ENCODE measurements at places on chromosomes 6 and 20.

DNA sequence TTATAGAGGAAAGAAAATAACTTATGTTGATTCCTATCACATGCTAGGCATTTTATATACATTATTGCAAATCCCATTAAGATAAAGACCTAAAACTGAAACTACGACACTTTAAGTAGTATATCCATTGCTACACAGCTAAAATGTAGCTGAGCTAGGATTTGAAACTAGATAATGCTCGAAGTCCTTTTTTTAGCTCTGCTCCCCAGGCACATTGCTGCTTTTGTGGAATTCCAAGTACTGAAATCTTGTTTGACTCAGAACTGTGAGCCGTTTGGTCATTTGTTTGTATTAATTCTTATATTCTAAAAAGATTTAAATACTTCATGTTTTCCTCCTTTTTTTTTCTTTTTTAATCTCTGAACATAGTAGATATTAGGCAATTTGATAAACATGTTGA is 644.8 kb downstream of the HACE1 start:
- no peak overlapping the region for H3K4me3 ChIP-seq
- no peaks in the 10 kb centered on the region for H3K27me3 ChIP-seq
- no peak overlapping the region for H3K27ac ChIP-seq
- no peaks in the 10 kb centered on the region for H3K36me3 ChIP-seq

GRCh38 chr6:108497883-108498282 is 62.8 kb upstream of the FOXO3 start:
- H3K27ac ChIP-seq, result no peak overlapping the region
- no peak overlapping the region for H3K4me3 ChIP-seq
- H3K36me3 ChIP-seq, result no peaks in the 10 kb centered on the region
- ATAC-seq, result no peak
- H3K4me1 ChIP-seq, result no peaks in the 10 kb centered on the region
- H3K27me3 ChIP-seq, result no peaks in the 10 kb centered on the region

DNA sequence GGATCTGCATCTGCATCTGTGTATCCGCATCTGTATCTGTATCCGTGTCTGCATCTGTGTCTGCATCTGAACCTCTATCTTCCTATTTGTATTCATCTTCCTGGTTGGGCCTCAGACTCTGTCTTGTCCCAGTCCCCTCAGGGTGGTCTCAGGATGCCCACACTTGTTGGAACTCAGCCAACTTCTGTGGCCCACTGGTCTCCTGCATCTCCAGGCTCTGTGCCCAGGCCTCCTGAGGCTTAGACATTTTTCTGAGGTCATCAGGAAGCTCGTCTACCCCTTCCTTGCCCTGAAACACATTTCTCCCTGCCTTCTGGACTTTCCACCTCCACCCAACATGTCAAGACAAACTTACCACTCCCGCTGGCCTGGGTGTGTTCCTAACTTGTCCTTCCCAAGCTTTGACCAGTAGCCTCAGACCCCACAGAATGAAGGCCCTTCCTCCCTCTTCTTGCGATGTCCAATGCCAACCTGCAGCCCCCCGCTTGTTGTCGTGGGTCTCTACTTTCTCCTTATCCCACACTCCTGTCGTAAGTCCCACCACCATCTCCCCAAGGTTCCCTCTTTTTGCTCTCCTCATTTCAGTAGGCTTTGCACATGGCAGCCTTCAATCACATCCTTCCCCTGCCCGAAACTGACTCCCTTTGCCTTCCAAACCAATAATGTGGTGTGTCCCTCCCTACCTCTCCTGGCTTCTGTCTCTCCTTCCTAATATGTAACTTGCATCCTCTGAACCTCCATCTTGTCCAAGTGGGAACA is 176.5 kb downstream of the DLL1 start:
- H3K4me1 ChIP-seq, result no peaks in the 10 kb centered on the region
- no peak overlapping the region for H3K27ac ChIP-seq
- H3K27me3 ChIP-seq, result no peaks in the 10 kb centered on the region
- H3K36me3 ChIP-seq, result no peaks in the 10 kb centered on the region

GRCh38 chr6:155174576-155175211 is 89.1 kb upstream of the CLDN20 start:
- ATAC-seq, result peak; percentile 37
- peaks cover 27% of the 10 kb centered on the region for H3K4me1 ChIP-seq
- H3K4me3 ChIP-seq, result no peak overlapping the region
- no peaks in the 10 kb centered on the region for H3K27me3 ChIP-seq
- peaks cover 9% of the 10 kb centered on the region for H3K36me3 ChIP-seq

Measured in activated T-helper 17 cell treated with anti-CD3 and anti-CD28 coated beads, Interleukin-2, amount 50 U/mL, for 72 hours (primary cell).